ENCODE measurements at places on chromosomes 5 and 9.

DNA sequence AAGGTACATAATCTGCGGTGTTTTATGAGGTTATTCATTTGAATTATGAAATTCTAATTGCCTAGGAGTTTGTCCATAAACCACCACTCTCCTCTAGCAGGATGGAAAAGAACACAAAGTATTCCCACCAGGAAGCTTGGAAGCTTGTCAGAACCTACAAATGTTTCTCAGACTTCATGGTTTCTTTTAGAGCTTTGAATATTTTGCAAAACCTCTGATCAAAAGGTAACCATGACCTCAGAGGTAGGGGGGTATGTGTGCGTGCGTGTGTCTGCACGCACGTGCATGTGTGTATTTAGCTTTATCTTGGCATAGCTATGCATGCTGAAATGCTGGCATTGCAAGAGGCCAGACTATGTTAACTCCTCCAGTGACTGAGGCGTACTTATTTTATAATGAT, 847.0 kb downstream of the TLE1 start:
- DNase-seq = no peak

- DNase-seq = peak; percentile 69
Observed at GRCh38 chr5:155954701-155955445, 372.1 kb upstream of the SGCD start.

GRCh38 chr5:158198636-158199035, 339.7 kb upstream of the CLINT1 start:
- no peak for DNase-seq

GRCh38 chr9:87065981-87066380, 118.7 kb upstream of the GAS1 start:
- DNase-seq = no peak

- DNase-seq = no peak
Observed at GRCh38 chr5:135671052-135671705, 92.4 kb upstream of the CXCL14 start.

GRCh38 chr9:110007477-110008270, 200.3 kb downstream of the C9orf152 start:
- peak; percentile 22 for DNase-seq

DNA sequence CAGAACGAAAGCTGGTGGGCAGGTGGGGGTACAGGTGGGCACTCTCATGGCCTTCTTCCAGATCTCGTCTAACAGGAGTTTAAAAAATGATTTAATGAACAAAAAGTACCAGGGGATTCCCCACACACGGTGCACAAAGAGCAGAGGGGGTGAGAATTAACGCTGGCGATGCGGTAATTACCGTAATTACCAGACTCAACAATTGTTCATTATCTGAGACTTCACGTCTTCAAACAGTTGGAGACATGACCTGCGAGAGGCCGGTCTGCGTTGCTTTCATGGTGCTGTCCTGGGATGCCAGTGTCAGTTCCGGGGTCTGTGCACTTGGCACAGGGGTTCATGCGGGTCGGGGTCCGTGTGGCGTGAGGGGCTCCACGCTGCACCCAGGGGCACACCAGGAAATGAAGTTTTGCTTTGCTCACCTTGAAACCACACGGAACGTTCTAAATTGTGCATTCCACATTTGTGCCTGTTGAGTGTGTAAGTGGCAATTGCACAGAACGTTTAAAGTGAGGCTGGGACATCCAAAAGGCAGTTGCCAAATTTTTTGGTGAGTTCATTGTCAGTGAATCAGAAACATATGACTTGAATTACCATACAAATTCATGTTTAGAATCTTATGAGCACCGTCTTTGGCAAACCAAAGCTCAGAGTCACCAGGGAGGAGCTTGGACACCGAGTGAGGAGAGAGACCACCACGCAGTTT, 256.4 kb upstream of the IRX1 start:
- no peak for DNase-seq
